ENCODE measurements at places on chromosomes 5 and 9. TPM values are rescaled to one million over a fixed set of nuclear protein-coding genes. Genes with fewer than 3 reads are reported as not detected.

The BTNL3 gene
- total RNA-seq: not detected

The SPINK6 gene
- not detected for total RNA-seq

- no peak for DNase-seq
Measured at GRCh38 chr5:137641148-137641547, 94.7 kb downstream of the KLHL3 start.

The DMRT3 gene
- not detected for total RNA-seq

Data from endothelial cell of umbilical vein (primary cell).